ENCODE measurements at places on chromosomes 3 and 15.

GRCh38 chr15:70569091-70569713 is 194.2 kb downstream of the UACA start:
- no peak for DNase-seq

DNA sequence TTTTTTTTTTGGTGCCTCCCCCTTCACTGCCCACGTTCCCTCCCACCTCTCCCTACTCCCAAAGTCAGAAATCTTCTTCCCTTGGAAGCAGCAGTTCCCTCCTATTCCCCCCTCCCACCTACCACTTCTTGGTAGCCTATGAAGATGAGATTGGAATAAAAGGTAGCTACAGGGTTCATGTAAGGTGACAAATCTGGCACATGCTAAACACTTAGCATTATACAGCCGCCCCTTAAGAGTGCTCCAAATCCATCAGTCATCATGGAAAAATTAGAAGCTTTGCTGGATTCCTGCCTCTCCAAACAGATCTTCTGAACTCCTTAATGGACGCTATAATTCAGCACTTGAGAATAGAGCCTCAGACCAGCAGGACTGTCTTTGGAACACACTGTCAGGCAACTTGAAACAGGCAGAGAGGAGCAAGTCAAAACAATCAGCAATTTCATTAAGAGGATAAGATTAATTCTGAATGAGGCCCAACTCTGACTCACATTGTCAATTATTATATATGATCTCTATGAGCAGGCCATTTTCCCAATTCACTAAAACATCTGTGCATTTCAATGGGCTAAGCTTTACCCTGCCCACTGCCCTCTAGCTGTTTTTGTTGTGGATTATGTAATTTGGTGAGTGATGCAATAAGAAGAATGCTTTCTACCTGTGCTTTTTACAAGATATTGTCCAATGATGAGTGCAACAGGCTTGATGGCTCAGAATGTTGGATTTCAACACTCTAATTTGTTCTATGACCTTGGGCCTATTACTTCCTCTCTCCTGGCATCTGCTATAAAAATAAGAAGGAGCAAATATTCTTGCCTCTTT is 34.6 kb upstream of the SPRED1 start:
- no peak for DNase-seq

- DNase-seq, result no peak
Observed at GRCh38 chr3:30384546-30385072, 221.8 kb upstream of the TGFBR2 start.

DNA sequence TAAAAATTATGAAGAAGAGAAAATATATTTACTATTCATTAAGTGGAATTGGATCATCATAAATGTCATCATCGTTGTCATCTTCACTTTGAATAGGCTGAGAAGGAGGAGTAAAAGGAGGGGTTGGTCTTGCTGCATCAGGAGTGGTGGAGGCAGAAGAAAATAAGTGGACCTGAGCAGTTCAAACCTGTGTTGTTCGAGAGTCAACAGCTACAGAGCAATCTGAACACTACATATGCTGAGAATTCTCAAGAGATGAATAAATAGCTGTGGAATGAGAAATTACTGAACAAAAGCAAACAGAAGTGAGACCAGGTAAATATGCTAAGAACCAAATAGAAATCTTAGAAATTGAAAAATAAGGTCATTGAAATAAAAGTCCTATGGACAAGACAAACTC is 32.3 kb upstream of the CCK start:
- DNase-seq, result no peak

DNA sequence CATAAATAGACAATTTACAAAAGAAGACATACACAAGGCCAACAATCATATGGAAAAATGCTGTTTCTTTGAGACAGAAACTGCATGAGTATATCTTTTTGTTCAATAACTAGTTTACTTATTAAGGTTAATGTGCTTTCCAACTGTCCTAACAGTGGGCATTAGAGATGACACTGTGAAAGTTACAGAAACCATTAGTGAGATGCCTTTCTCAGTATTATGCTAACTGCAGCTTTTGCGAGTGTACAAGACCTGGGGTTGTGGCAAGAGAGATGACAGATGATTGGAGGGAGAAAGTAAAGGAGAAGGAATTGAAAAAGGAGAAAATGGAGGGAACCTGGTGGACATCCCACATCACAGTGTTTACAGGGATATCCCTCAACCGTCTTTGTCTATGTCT is 640.5 kb downstream of the ZPLD1 start:
- no peak for DNase-seq

GRCh38 chr15:51887887-51888592 is 58.6 kb downstream of the TMOD3 start:
- no peak for DNase-seq

- no peak for DNase-seq
Observed at GRCh38 chr3:143158014-143158988, 38.7 kb downstream of the CHST2 start.

DNA sequence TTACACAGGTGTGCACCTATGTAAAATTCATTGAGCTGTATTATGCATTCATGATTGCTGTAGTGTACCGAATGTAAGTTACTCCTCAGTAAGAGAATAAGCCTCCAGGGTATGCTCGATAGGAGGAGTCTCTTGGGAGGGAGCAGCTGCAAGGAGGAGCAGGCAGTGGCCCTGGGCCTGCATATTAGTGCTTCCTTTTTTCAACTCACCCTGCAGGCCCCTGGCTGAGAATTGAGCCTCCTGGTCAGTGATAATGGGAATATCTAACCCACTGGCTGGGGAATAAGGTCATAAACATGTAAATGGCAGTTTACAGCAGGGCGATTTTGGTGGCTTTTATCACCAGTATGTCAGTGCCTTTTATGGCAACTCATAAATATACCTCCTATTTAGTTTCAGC is 21.7 kb upstream of the SFMBT1 start:
- no peak for DNase-seq

DNA sequence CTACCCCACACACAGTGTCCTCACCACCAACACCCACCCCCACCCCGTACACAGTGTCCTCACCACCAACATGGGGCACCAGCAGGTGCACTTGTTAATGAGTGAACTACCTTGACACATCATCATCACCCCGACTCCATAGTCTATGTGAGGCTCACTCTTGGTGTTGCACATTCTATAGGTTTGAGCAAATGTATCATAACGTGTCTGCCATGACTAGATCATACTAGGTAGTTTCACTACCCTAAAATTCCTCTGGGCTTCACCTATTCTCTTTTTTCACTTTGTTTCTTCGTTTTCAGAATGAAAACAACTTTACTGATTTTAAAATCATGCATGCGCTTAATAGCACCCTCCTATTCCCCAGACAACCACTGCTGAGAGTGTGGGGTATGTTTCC is 102.6 kb upstream of the SLC6A6 start:
- no peak for DNase-seq

DNA sequence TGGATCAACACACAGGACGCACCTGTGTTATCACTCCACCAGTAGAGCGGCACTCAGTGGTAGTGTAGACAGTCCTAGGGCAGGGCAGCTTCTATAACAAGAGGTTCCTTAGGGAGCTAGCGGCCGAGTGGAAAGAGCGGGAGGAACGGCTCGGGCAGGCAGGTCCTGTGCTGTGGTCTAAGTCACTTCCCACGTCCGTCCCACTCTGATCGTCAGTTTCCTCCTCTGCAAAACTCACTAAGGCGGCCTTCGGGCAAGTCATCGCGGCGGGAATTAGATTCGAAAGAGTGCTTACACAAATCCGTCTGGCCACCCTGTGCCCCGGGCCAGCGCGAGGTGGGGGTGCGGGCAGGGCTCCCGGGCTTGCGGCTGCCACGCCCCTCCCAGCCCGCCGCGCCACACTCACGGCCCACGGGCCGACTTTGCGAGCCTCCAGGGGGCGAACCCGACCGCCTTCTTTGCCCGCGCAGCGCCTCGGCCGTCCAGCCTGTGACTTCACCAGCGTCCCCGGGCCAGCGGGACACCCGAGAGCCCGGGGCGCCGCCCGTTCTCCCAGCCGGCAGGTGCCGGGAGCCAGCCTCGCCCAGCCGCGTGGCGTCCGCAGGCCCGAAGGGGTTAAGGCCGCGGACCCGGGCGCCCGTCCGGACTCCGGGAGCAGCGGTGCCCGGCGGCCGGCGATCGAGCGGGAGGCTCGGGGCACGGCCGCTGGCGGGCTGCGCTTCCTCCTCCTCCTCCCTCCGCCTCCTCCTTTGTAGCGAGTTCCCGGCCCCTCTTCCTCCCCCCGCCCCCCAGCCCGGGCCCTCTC is 416 bp upstream of the CORO2B start:
- peak; percentile 31 for DNase-seq

GRCh38 chr3:117172426-117172825 is 462.8 kb downstream of the TUSC7 start:
- no peak for DNase-seq

GRCh38 chr3:183766745-183767606 is 58.4 kb downstream of the MAP6D1 start:
- DNase-seq, result peak; percentile 72

DNA sequence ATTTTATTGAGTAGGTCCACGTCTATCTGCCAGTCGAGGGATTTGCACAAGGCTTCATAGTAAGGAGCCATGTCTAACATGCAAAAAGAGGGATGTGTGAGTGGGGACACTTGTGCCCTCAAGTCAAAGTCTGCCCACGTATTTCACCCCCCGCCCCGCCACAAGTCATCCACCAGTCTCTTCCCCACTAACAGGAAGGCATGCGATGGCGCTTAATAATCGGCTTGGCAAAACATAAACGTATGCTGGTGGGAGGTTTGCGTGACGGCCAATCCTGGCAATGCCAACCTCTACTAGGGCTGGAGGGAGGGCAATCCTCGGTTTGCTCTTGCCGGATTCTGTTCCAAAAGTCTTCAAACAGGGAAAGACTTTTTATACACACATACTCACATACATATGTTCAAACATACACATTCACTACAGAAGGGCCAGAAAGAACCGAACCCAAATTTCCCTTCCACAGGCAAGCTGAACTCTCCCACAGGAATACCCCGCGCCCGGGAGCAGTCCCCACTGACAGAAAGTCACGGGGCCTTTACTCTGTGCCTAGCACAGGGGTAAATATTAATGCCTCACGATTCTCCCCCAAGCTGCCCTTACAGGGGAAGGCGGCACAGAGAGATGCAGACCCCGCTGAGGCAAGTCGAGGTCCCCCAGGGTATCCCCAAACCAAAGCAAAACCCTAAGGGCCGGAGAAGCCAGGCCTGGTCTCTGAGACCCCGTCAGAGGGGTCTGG is 675 bp downstream of the PSMD6 start:
- no peak for DNase-seq

GRCh38 chr15:59618406-59618805 is 6.8 kb downstream of the GCNT3 start:
- DNase-seq, result no peak

GRCh38 chr3:3516384-3516783 is 282.8 kb upstream of the LRRN1 start:
- no peak for DNase-seq

DNA sequence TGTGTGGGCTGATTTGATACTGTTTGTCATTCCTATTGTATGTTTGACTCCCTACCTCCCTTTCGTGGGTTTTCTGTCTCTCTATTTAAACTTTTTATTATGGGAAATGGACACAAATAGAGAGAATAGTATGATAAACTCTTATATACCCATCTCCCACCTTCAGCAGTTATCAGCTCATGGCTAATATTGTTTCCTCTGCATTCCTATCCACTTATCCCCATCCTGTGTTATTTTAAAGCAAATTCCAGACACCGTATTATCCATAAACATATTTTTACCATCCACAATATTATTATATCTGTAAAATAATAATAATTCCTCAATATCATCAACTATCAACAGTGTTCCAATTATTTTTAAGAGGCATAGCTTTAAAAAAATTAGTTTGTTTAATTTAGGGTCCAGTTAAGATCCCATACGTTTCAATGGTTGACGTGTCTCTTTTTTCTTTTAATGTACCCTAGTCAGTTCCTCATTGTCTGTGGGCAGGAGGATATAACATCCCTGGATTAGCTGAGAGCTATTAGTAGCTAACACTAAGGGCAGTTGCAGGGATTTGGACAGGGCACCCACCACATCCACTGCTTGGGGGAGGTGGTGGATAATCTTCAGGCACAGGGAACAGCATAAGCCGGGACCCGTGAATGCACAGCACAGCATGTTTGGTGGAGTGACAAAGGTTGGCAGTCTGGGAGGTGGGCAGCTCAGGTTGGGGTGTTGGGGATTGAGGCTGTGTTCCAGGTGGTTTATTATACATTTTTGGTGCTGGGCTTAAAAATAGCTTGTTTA is 23.5 kb downstream of the PLCL2 start:
- DNase-seq, result no peak

DNA sequence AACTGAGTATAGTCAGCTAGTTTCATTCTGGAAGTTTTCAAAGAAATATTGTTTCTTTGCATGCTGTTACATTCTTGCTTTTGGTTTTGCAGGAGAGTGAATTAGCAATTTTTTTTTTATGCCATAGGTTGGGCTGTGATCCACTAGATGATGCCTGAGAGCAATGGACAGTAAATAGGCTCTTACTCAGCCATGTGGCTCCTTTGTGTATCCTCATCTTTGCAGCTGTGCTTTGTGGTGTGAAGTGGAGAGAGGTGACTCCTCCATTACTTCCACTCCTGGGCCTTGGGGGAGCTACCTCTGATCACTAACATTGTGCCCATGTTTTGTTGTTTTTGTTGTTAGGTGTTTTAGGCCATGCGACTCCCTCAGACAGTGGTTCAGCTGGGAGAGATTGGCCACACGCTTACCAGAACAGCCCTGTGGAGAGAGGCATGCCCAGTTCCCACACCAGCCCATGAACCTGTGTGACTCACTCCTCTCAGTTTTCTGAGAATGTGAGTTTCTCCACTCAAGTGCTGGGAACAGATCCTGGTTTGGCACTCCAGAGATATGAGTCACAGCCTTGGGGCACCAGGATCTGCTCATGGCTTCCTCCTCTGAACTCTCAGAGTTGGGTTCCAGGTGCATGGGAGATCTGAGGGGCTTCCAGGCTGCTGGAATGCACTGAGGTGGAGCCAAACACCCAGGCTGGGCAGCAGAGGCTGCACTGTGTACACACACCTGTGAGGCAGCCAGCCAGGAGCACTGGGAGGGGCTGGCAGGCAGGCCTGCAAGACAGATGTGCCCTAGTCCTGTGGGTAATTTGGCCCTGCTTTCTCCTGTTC is 785.3 kb downstream of the ROBO2 start:
- DNase-seq, result no peak

DNA sequence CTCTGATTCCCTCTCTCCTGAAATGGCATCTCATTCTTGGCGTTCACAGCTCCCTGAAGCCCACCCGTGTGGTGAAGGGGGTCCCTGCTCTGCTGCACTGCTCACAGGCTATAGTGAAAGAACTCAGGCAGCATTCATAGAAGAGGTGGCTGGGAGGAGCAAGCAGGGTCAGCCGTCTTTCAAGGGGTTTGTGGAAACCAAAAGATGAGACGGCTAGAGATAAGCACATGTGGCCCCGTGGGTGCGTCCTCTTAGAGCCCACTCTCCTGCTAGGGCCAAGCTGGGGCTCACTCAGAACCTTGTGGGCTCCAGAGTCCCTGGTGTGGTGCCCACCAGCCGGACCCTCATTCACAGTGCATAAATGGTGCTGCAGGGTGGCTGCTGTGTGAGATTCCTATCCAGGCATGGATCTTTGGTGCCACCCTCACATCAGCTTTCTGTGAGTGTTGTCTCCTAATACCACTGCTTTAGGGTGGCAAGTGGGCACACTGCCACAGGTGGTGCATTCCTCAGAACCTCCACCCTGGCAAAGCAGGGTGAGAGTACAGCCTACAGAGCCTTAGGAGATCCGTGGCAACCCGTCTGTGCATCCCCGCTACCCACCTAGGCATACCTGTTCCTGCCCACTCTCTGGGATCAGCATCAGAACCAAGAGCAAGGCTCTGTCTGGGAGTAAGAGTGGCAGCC is 11.2 kb upstream of the SEMA4B start:
- no peak for DNase-seq

Measured in activated CD8-positive, alpha-beta memory T cell treated with anti-CD3 and anti-CD28 coated beads, Interleukin-2, amount 50 U/mL, for 4 hours (primary cell).